ENCODE measurements at places on chromosomes 12 and 14. TPM values are rescaled to one million over a fixed set of nuclear protein-coding genes. Genes with fewer than 3 reads are reported as not detected.

TDRD9 gene
- total RNA-seq = 0.42 TPM

DDX23 gene
- total RNA-seq = 115 TPM

MAP1LC3B2 gene
- not detected for total RNA-seq

CCDC175 gene
- total RNA-seq = not detected

NINJ2 gene
- 3.5 TPM for total RNA-seq

REP15 gene
- not detected for total RNA-seq

KRT2 gene
- not detected for total RNA-seq

DNA sequence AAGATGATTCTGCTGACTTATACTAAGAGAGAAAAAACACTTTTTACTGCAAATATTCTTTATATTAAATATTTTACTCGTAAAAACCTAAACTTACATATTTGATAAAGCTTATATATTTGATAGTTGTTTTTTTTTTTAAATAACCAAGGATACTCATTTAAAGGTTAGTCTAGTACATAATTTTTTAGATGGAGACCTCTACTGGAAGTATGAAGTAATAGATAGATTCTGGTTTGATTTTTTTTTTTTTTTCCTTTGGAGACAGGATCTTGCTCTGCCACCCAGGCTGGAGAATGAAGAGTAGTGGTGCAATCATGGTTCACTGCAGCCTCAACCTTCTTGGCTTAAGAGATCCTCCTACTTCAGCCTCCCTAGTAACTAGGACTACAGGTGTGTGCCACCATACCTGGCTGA is 16.4 kb downstream of the ARID2 start:
- DNase-seq = no peak

DNA sequence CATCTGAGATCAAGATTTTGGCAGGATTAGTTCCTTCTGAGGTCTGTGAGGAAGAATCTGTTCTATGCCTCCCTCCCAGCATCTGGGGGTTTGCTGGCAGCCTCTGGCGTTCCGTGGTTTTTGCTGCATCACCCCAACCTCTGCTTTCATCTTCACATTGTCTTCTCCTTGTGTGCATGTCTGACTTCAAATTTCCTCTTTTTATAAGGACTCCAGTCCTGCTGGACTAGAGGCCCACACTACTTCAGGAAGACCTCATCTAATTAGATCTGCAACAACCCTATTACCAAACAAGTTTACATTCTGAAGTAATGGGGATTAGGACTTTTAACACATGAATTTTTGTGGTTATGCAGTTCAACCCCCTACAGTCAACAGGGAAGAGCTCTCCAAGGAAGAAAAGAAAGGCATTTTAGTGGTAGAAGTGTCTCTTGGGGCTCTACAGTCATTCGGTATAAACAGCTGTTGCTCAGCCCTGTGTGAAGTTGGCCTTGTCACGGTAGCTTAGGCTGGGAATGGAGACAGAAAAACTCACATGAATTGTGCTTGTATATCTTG is 89.7 kb downstream of the CAND1 start:
- DNase-seq = no peak

GRCh38 chr14:74299061-74299545 is 3.6 kb downstream of the ABCD4 start:
- DNase-seq = peak; percentile 28

GRCh38 chr12:69179786-69180185 is 59.6 kb upstream of the CPSF6 start:
- no peak for DNase-seq

GRCh38 chr14:61167642-61168041 is 113.5 kb downstream of the TMEM30B start:
- DNase-seq = no peak

DNA sequence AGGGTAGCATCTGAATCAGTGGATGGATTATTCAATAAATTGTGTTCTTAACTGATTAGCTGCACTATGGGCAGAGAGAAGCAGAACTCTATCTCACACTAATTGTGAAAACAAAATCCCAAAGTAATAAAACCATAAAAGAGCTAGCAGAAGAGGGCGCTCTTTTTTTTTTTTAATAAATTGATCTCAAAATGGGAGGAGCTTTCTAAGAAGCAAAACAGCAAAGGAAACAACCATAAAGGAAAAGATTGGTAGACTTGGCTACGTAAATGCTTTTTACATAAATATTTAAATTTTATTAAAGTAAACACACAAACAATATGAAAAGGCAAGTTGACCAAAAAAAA is 1.5 kb upstream of the TM7SF3 start:
- no peak for DNase-seq

GRCh38 chr14:44369401-44370123 is 137.5 kb downstream of the FSCB start:
- no peak for DNase-seq

DNA sequence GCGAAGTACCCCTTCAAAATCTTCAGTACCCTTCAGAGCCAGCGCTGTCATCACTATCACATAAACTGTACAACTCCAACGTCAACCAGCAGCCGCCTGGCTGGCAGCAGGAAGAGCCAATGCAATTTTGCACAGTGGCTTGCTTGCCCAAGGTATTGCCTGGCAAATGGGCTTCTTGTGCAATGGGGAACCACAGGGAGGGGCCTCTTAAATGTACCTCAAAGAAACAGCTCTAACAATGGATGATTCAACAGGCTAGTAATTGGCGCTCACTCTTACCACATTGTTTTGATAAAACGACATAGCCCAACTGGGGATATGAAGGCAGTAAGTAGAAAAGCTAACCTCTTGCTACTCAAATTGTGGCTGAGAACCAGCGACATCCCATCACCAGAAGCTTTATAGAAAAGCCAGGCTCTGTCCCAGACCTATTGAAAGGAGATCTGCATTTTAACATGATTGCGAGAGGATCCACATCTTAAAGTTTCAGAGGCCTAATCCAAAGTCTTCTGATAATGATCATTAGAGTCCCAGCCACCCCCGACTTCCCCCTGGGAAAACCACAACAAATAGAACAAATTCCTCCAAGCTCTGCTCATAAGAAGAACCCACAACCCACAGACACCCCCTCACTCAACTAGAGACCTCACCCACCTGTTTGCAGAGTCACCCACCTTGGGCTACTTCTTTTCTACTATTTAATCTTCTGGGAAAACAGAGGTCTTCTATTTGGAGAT is 125.3 kb upstream of the HIF1A start:
- peak; percentile 77 for DNase-seq

DNA sequence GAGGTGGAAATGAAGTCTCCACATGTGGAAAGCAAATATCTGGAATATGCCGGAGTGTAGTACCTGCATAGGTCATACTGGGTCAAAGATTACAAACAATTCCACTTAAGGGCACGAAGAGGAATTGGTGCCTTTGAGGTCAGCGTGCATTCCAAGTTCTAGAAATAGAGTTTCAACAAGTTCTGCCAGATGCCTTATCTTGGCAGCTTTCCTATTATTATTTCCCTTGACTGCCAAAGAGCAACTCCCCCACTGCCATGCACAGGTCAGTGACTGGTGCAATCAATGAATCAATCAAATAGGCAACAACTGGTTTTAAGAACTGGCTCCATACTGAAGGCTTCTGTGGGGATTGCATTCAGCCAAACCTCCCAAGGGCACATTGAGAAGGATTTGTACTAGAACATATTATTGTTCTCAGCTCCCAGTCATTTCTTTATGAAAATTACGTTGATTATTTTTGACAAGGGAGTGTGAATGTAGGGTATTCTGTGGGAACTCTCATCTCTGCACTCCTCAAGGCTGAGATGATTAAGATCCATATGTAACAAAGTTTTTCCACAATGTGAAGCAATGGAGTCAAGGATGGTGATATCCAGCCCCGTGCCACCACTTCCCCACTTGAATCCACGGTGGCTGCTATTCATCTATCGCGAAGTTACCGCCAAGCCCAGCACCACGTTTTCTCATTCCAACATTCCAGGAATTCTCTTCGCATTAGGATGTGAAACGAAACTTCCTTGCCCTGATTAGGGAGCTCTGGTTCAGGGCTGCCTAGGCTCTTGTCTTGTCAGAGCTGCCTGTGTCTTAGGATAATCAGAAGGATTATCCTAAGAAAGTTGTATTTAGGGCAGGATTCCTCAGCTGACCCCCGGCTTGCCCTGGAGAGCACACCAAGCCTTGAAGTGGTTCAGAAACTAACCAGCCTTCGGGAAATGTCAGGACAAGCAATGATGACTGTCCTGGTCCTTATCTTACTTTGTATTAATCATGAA is 115.1 kb upstream of the PCED1B start:
- no peak for DNase-seq

GRCh38 chr12:88113871-88114270 is 28.0 kb downstream of the CEP290 start:
- no peak for DNase-seq

GRCh38 chr14:100535287-100536120 is 51.7 kb downstream of the BEGAIN start:
- peak; percentile 3 for DNase-seq

DNA sequence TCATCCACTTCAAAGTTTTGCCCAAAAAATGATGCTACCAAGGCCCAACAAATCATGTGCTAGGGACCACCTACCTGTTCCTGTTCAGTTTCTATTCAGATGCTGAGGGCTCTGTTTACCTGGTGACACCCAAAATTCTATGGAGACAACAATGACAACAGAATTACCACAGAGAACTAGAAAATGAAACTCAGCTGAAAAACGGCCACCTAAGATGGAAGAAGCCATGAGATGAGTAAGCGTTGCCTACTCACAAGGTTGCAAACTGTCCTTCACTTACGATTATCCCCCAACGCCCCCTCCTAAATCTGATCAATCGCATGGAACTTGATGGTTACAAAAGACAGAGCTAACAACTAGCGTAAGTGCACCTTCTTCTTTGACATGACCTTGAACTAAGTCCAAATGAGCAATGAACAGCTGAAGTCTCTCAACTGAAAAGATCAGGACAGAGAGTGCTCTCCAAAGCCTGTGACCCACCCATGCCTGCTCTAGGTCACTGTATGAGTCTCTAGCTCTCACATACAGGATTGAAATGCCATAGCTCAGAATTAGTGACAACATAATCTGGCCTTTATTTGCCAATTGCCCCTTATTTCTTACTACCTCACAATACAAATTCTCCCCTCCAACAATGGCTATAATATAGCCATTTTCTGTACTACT is at the start of gene RNASE11:
Gene RNASE11 (minus strand): TSS at position 513 of the 666 bp plus-strand sequence.
- DNase-seq = no peak

- DNase-seq = no peak
Measured at GRCh38 chr12:68896881-68897540, 36.0 kb downstream of the CPM start.

DNA sequence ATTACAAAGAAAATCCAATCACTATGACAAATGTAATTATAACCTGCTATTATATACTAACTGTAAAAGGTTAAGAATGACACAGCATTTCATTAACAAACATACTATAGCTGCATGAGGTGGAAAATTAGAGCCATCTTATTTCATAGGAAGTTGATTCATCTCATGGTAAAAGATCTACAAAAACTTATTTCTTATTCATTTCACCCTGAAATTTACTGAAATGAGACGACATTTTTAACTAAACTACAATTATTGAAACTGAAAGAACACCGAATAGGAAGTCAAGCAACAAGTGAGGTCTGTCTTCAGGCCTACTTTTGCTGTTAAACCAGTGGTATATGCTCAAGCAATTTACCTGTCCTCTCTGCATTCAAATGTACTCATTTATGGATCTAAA is 87.2 kb downstream of the CEP83 start:
- DNase-seq = no peak

GRCh38 chr14:77926942-77927341 is 127.0 kb downstream of the ADCK1 start:
- no peak for DNase-seq

DNA sequence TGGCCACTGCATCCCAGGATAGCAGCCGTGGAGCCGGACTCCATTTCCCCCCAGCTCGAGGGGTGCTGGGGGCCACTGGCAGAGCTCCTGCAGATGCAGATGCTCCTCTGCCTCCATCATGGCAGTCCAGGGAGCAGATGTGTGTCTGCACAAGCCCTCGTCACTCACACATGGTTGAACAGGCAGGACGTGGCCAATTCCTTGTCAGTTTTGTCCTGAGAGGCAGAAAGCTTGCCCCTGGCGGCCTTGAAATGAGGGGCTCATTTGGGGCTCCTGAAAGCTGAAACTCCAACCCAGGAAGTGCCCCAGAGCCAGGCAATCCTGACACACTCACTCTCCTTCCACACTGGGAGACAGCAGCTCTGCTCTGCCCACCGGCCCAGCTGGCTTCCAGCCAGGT is 100.9 kb upstream of the C14orf180 start:
- DNase-seq = no peak

- no peak for DNase-seq
Measured at GRCh38 chr12:121558956-121559355, 21.9 kb downstream of the KDM2B start.

GRCh38 chr14:53539489-53540126 is 386.5 kb upstream of the DDHD1 start:
- DNase-seq = peak; percentile 78

GRCh38 chr12:81517296-81517695 is 241.9 kb downstream of the PPFIA2 start:
- no peak for DNase-seq

All from activated CD4-positive, alpha-beta T cell treated with anti-CD3 and anti-CD28 coated beads for 36 hours (primary cell).